Activated CD4-positive, alpha-beta T cell treated with anti-CD3 and anti-CD28 coated beads, Interleukin-2, amount 10 ng/mL, durations not matched to agents 7 days and 5 days (primary cell): ENCODE measurements at places on chromosomes 2 and 18.

DNA sequence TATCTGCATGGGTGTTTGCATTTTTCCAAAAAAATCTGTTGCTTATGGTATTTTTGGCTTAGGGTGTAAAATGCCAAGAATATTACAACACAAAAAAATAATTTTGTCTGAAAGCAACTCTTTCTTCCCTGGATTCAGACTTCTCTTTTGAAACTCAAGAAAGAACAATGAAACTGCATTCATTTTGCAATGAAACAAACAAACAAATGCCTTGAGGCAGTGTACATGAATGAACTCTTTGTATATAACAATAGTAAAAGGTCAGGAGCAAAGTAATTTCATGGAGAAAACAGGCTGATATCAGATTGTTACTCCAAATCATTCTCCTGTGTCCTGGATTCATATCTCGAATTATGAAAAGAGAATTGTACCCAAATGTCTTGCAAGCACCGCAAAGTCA, 301.6 kb upstream of the CDH20 start:
- no peak for DNase-seq

DNA sequence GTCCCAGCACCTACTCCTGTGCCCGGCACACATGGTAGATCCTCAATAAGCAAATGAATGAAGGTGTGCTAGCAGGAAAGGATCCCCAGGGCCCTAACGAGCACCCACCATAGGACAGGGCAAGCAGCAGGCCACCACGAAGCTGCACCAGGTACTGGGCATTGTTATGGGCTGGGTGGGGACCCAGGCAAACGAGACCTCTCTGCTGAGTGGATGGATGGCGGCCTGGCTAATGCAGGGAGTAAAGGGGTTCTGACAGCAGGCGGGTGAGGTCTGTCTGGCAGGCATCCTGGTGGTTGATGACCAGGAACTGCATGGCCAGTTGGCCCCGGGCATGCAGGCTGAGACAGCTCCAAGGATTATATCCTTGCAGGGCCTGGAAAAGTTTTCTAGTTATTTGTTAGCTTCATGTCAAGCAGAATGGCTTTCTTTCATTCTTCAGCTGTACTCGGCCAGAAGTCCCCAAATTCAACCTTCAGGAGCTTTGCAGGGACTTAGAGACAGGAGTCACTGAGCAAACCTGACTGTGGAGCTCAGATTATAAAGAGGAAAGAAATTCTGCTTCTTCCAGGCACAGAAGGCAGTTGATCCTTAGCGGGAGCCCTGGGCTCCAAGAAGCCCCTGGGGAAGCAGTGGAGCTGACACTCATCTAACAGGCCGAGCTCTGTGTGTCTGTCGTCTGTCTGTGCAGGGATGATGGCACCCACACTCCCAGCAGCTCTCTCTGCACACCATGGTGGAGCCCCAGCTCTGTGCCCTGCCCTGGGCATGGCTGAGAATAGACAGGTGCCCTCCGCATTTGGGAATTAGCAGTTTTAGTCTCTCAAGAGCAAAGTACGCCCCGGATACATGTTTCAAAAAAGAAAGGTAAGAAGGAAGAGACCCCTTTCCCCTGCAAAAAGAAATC, 51.2 kb downstream of the SDC1 start:
- DNase-seq = no peak

DNA sequence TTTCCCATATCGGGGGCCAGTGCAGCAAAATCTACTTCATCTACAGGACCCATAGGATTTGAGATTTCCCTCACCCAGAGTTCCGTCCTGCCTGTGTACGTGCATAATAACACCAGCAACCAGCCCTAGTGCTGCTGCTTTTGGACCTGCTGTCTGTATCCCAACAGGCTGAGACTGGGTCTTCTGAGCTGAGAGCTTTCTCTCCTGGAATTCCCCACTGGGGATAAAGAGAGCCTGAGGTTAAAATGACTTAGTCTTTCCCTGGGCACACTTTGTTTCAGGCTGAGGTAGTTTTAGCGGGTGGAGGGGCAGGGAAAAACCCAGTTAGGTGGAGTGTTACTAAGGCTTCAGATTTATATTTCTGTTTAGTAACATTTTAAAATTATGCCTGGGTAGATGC, 62.5 kb downstream of the SERTAD2 start:
- no peak for DNase-seq

DNA sequence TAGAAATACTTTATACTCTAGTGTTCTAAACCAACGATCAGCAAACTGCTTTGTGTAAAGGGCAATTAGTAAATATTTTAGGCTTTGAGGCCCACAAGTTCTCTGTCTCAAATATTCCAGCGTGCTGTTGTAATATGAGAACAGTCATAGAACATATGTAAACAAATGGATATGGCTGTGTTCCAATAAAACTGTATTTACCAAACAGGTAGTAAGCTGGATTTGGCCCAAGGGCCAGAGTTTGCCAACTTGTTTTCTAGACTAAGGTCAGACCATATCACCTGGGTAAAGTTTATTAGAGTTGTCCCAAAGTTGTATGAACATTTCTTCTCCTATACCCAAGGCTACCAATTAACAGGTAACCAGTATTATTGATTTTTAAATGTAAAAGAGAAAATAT, 303.2 kb upstream of the MC4R start:
- DNase-seq = no peak

GRCh38 chr2:98569197-98569793, 39.0 kb downstream of the COA5 start:
- DNase-seq = peak; percentile 69

- DNase-seq = peak; percentile 35
Observed at GRCh38 chr18:68721681-68722583, 7.0 kb upstream of the TMX3 start.

GRCh38 chr2:80496775-80497174, 192.2 kb upstream of the LRRTM1 start:
- no peak for DNase-seq

GRCh38 chr2:5467178-5467905, 224.8 kb upstream of the SOX11 start:
- DNase-seq = no peak

DNA sequence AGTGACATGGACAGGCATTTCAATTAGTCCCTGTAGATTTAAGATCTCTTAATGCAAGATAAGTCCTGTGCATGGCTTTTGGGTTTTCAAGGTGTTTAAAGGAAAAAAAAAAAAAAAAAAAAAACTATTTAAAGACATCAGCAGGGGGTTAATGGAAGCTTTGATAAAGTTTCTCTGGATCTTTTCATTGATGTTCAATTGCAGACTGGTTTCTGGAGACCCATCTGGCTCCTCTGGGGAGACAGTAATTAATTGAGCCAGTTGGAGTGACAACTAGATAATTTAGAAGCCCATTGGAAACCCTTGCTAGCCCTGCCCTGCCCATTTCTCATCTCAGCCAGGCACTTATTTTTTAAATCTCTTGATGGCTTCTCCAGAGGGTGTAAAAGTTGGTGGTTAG, 98.7 kb downstream of the EPHA4 start:
- DNase-seq = no peak

DNA sequence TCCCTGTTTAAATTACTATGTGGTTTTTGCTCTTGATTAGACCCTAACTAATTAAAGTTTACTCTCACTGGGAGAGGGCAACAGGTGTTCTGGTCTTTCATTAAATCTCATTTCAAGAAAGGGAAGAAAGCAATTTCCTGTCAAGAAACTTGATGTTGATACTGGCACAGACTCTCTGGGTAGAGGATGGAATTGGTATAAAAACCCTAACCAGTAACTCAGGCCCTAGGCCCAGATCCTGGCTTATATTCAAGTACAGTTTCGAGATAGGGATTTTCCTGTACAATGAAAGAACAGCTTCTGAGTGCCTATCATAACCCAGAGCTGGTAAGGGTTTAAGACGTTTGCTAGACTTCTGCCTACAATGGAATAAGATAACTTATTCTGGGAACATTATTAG, 61.6 kb upstream of the ACYP2 start:
- DNase-seq = no peak

- DNase-seq = no peak
Observed at GRCh38 chr2:157220502-157220901, 37.0 kb upstream of the GALNT5 start.

- no peak for DNase-seq
Observed at GRCh38 chr2:210094787-210095186, 76.4 kb downstream of the KANSL1L start.
